Tracheal epithelial cell (primary cell): ENCODE measurements at places on chromosomes 11 and 22. TPM values are rescaled to one million over a fixed set of nuclear protein-coding genes. Genes with fewer than 3 reads are reported as not detected.

The CTSF gene
- 3.2 and 15.9 TPM in 2 replicates for total RNA-seq

The PACSIN3 gene
- total RNA-seq: 49.2 and 96.3 TPM in 2 replicates

The OR10A2 gene
- total RNA-seq: under 0.01 TPM in 1 of 2 replicates, not detected in the other

The NXF1 gene
- 8.5 and 11.8 TPM in 2 replicates for total RNA-seq

The RFPL1 gene
- total RNA-seq: not detected in 2 replicates

The HEPN1 gene
- total RNA-seq: 0.24 TPM in 1 of 2 replicates, not detected in the other

The MUC5AC gene
- total RNA-seq: under 0.01 TPM in 1 of 2 replicates, not detected in the other

The NXPE2 gene
- total RNA-seq: not detected in 2 replicates

The OR51Q1 gene
- total RNA-seq: not detected in 2 replicates

The TRIM51 gene
- not detected in 2 replicates for total RNA-seq

The MAJIN gene
- total RNA-seq: not detected in 2 replicates

The TRIM34 gene
- total RNA-seq: 3.4 and 9.6 TPM in 2 replicates

The SMIM38 gene
- total RNA-seq: 0.21 and 0.48 TPM in 2 replicates

The FAM168A gene
- 7.7 and 8.0 TPM in 2 replicates for total RNA-seq

The MFRP gene
- total RNA-seq: not detected in 2 replicates

The OR4A15 gene
- total RNA-seq: not detected in 2 replicates

The ROBO4 gene
- 0.43 and 0.72 TPM in 2 replicates for total RNA-seq

The IRAG1 gene
- total RNA-seq: 0.24 TPM in 1 of 2 replicates, not detected in the other

The PISD gene
- total RNA-seq: 22.6 and 54.9 TPM in 2 replicates

The RCOR2 gene
- total RNA-seq: 1.9 and 4.0 TPM in 2 replicates

The B3GAT1 gene
- total RNA-seq: not detected in 2 replicates

The TRIM49C gene
- not detected in 2 replicates for total RNA-seq

The CD3D gene
- total RNA-seq: not detected in 2 replicates

The IGSF9B gene
- total RNA-seq: under 0.01 and 0.43 TPM in 2 replicates

The RAC2 gene
- total RNA-seq: 16.6 and 18.1 TPM in 2 replicates

The OR51B2 gene
- not detected in 2 replicates for total RNA-seq

The DEPDC5 gene
- total RNA-seq: 9.4 and 11.1 TPM in 2 replicates

The ACRV1 gene
- under 0.01 TPM in 1 of 2 replicates, not detected in the other for total RNA-seq

The VSIG10L2 gene
- total RNA-seq: not detected in 2 replicates

The BTBD18 gene
- under 0.01 TPM in 1 of 2 replicates, not detected in the other for total RNA-seq

The OTOG gene
- under 0.01 TPM in 1 of 2 replicates, not detected in the other for total RNA-seq

The KIF18A gene
- 0.43 and 1.7 TPM in 2 replicates for total RNA-seq

The SLC22A12 gene
- total RNA-seq: not detected in 2 replicates

The TMEM121B gene
- total RNA-seq: not detected in 2 replicates

The CCDC81 gene
- total RNA-seq: 0.21 TPM in 1 of 2 replicates, not detected in the other

The GLYAT gene
- total RNA-seq: not detected in 2 replicates

The MS4A15 gene
- not detected in 2 replicates for total RNA-seq

The APOA5 gene
- not detected in 2 replicates for total RNA-seq

The C11orf97 gene
- not detected in 2 replicates for total RNA-seq

The LINC01488 gene
- not detected in 2 replicates for total RNA-seq

The UBQLN3 gene
- total RNA-seq: not detected in 2 replicates

The TESMIN gene
- 6.7 and 7.0 TPM in 2 replicates for total RNA-seq

The POU2AF2 gene
- not detected in 2 replicates for total RNA-seq

The RAG1 gene
- 1.7 and 1.9 TPM in 2 replicates for total RNA-seq

The IGF2 gene
- total RNA-seq: 5.3 and 30.5 TPM in 2 replicates

The VPS11 gene
- total RNA-seq: 19.0 and 19.6 TPM in 2 replicates

The OR6A2 gene
- total RNA-seq: under 0.01 TPM in 2 replicates
